ENCODE measurements at places on chromosomes 12 and 14. TPM values are rescaled to one million over a fixed set of nuclear protein-coding genes. Genes with fewer than 3 reads are reported as not detected.

The HOXC11 gene
- total RNA-seq: not detected

The AKAP5 gene
- total RNA-seq: 0.68 TPM

DNA sequence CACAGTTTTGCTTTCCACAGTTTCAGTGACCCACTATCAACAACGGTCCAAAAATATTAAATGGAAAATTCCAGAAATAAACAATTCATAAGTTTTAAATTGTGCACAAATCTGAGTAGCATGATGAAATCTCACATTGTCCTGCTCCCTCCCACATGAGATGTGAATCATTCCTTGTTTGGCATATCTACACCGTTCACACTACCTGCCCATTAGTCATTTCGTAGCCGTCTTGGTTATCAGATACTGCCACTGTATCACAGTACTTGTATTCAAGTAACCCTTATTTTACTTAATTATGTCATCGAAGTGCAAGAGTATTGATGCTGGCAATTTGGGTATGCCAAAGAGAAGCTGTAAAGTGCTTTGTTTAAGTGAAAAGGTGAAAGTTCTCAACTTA is 145.3 kb downstream of the SLC5A8 start:
- DNase-seq: no peak

GRCh38 chr12:78793982-78794381 is 70.6 kb upstream of the SYT1 start:
- DNase-seq: no peak

- peak; percentile 35 for DNase-seq
Observed at GRCh38 chr12:94769047-94769420, 118.7 kb upstream of the TMCC3 start.

DNA sequence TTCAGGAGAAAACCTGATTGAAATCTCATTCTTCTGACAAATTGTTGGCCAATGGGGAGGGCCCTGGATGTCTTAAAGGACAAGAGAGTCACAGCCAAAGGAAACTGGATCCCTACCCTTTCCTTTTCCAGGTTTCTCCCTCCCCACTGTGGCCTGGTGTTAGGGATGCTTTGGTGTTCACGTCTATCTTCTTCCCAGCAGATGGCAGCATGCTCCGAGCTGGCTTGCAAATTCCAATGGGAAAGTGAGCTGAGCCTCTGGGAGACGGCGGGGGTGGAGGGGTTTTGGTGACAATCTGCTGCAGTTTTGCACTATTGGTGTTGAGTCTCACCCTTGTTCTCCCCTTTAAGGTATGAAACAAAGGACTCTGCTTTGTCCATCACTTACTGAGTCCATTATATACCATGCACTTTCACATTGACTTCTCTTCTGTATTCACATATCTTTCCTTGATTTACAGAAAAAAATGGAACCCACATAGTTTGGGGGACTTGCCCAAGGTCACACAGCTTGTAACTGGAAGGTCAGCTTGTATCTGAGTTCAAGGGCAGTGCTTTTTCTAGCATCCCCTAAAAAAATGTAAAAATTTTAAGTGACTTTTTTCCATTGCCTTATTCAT is 39.3 kb downstream of the CCDC177 start:
- DNase-seq: peak; percentile 70

The HPD gene
- total RNA-seq: not detected

DNA sequence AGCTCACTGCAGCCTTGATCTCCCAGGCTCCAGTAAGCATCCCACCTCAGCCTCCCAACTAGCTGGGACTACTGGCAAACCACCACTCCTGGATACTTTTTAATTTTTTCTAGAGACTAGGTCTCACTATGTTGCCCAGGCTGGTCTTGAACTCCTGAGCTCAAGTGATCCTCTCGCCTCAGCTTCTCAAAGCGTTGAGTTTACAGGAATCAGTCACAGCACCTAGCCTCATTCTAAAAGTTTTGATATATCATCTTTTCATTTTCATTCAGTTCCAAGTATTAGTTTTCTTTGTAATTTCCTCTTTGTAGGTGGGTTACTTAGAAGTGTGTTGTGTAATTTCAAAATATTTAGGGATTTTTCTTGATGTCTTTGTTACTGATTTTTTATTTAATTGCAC is 9.6 kb downstream of the CBX5 start:
- DNase-seq: no peak

GRCh38 chr14:69519204-69520100 is 34.9 kb downstream of the PLEKHD1 start:
- DNase-seq: no peak

DNA sequence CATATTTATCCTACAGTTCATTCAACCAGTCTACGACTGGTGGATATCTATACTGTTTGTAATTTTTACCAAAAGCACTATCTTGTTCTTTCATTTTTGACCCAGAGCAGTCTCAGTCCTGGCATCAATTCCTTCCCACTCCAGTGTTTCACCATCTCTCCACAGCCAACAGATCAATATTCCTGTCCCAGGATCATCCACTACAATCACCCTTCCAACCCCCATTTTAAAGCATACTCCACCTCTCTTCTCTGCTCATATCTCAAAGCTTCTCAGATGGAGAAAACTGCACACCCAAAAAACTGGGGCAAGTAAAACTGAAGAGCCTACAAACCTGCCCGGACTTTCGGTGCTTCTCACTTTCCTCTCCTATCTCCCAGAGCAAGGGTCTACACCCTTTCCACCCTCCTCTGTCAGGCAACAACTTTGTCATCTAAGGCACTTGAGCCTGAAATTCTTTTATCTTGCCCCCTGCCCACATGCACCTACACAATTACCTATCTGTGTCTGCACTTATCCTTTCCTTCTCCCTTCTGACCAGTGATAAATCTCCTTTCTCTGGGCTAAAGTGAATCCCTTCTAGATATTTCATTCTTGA is 4.1 kb upstream of the PIP4K2C start:
- no peak for DNase-seq

DNA sequence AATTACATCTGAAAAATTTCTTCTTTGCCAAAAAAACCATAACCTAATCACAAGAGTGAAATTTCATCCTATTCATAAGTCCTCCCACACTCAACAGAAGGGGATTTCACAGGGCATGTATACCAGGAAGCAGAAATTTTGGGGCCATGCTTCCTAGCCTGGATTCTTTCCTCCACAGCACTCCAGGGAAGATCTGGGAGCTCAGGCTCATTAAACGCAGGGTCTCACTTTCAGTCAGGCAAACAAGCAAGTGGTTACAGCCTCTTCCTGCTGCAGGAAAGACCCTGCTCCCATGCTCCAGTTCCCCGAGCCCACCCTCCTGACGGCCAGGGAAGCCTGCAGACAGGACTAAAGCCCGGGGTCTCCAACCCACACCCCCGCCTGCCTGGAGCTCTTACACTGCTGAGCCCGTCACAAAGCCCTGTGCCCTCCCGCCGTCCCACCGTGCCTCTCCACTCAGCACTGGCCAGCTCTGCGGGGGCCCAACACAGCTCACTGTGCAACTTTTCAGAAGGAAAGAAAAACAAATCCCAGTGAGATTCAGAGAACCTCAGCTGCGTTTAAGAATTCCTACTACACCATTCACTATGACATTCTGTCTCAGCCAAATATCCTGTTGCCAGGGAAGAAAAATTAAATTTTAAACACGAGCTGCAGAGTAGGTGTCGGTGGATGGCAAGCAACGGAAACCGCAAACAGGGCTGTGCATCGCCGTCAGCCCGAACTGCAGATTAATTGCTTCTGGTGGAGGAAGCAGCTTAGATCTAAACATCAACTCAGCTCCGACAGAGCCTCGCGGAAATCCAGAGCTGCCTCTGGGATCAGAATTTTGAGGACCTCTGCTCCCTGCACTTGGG is 106.7 kb upstream of the SFSWAP start:
- no peak for DNase-seq

The WIF1 gene
- not detected for total RNA-seq

- DNase-seq: no peak
Observed at GRCh38 chr14:51639668-51640316, 11.9 kb upstream of the FRMD6 start.

The C12orf50 gene
- total RNA-seq: not detected

The C12orf54 gene
- not detected for total RNA-seq

DNA sequence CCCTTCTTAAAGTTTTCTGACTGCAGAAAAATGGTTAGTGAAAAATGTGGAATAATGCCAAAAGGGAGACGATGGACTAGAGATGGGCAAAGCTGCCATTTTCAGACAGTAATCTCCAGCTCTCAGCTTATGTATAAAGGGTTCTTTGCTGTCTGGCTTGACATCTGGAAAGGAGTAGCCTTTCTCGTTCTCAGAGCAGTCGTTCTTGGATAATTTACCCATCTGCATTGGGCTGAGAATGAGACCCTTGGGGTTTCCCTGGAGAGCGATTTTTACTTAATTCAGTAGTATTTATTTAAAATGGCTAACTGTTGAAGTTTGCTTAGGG is 1.2 kb downstream of the NUDT4 start:
- peak; percentile 34 for DNase-seq

The ANKRD33 gene
- 0.19 TPM for total RNA-seq

The SELPLG gene
- 0.85 TPM for total RNA-seq

- DNase-seq: no peak
Observed at GRCh38 chr14:100419856-100420255, 96.7 kb downstream of the SLC25A47 start.

GRCh38 chr12:12488296-12488695 is 74.4 kb downstream of the DUSP16 start:
- DNase-seq: no peak
